Right lobe of liver (tissue), 6 donors: ENCODE measurements at places on chromosomes 13 and 19.

DNA sequence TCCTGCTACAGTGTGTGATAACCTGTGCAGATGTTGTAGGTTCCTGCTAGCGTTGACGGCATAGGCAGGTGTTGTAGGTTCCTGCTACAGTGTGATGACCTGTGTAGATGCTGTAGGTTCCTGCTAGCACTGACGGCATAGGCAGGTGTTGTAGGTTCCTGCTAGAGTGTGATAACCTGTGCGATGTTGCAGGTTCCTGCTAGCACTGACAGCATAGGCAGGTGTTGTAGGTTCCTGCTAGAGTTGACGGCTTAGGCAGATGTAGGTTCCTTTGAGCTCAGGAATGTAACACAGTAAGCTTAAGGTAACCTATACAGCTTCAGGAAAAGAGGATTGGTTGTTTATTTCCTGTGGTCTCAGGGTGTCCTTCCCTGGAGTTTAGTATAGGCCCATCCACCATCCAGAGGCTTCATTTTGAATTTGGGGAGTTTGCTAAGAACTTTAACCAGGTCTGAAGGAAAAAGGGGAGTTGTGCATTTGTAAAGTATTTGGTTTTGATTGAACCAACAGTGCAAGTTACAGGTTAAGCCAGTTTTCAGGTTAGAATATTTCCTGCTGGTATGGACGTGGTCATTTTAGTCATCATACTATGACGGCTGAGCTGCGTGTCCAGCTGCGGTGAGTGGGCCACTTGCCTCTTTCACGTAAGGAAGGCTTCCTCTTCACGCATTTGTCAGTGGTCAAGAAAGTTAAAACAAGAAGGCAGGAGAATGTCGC is 53.8 kb downstream of the ATP11A start:
- DNase-seq, result no peak

DNA sequence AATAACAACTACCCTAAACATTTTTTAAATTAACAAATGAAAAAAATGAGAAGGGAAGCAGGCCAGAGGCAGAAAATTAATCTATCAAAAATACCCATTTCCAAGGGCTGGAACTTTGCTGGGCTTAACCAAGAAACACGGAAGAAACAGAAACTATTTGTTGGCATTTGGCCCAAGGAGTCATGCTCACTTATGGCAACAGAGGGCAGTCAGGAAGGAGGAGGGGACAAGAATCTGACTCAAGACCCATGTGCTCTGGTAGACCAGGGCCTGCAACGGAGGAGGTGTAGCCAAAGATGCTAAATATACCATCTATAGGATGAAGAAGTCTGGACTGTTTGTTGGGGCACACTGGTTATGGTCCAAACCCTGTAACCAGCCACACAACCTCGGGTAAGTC is 496.7 kb downstream of the COG6 start:
- no peak for DNase-seq

DNA sequence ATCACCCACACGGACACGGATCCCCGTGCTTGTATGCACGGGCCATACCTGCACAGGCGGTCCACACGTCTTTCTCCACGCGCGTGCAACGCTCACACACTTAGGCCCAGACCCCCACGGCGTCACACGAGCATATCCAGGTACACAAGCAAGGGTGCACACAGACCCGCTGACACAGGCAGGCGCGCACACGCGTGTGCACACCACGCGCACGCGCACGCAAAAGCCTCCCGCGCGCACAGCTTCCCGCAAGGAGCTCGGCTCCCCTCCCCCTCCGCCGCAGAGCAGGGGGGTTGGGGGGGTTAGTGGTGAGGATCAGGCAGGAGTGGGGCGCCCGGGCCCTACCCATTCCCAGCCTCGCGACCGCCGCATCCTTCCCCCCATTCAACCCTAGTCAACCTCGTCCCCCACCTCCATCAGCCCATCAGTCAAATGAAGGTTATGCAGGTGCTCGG is 407 bp downstream of the RAB3A start:
- peak; percentile 68 for DNase-seq

DNA sequence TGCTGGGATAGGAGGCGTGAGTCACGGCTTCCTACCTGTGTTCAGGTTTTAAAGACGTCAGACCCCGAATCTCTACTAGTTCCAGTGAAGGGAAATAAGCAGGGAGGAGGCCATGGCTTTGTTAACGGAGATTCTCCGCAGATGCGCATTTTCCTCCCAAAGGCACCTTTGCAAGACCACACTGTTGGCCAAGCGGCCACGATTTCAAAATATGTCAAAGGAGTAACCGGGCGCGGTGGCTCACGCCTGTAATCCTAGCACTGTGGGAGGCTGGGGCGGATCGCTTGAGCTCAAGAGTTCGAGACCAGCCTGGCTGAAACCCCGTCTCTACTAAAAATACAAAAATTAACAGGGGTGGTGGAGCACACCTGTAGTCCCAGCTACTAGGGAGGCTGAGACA is 21.9 kb downstream of the ZNF763 start:
- DNase-seq, result no peak

GRCh38 chr13:33917190-33917589 is 99.2 kb downstream of the RFC3 start:
- DNase-seq, result no peak

GRCh38 chr19:51097166-51097738 is 11.0 kb downstream of the CTU1 start:
- peak; percentile 73 for DNase-seq
